ENCODE measurements at places on chromosomes 7 and 10.

GRCh38 chr7:131385039-131385605, 57.4 kb downstream of the MKLN1 start:
- no peak for DNase-seq

- no peak for DNase-seq
These were observed 18.9 kb downstream of the LOXL4 start for GRCh38 chr10:98249134-98249533.

GRCh38 chr7:139068544-139069399, 32.9 kb upstream of the ZC3HAV1L start:
- DNase-seq, result no peak

DNA sequence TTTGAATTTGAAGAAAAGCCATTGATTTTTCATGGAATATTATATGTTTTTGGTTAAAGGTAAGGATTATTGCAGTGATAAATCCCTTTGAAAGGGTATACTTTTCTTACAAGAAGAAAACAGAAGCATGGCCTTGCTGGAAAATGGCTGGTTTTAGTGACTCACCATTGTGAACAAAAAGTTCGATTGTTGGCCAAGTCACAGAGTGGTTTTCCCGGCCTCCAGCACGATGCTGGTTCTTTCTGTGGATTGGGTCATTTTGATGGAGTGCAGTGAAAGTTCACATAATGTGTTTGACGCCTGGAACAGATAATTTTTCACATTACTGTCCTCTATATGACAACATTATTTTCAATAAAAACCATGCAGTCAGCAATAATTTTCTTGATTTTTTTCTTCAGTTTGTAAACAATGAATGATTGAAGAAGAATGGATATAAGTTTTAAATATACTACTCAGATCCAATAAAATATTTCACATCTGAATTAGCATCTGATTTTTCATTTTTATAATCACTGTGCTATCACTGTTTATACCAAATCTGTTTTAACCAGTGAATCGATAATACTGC, 60.9 kb downstream of the RBM20 start:
- DNase-seq, result no peak

DNA sequence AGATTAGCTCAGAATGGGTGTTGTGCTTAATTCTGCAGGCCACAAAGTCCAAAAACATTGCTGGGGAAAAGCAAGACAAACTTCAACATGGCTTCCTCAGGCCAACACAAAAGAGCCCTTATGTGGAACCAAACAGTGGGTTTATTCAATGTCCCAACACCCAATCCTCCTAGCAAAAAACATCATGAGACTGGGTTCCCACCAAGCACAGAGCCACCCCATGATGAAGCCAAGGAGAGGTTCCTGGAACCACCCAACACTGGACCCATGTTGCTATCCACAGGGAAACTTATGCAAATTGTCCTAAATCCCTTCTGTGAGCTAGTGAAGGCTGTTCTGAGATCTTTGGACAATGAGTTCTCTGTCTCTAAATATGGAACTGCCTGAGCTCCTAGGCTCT, 24.0 kb downstream of the SLC25A13 start:
- DNase-seq, result no peak

DNA sequence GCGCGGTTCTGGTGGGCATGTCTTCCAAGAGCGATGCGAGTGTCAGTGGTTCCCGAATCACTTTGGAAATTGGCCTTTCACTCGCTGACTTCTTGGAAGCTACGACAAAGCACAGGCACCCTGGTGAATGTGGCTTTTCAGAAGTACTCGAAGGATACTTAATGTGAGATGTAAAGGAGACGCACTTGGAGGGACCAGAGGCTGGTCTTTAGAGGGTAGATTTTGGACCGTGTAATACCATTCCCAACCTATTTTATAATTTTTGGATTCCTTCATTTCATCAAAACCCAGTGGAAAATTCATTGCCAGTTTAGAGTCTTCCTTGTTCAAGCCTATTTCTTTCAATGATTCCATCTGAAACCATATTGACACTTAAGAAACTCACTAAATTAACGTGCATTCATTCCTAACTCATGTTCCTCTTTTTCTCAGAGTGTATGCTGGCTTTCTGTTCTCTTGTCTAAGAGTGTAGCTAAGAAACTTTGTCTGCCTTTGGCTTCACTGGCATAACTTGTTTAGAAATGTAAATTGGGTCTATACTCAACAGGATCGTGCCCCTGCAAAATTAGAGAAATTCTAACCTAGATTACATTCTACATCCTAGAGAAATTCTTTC, 645 bp upstream of the COPG2 start:
- no peak for DNase-seq

DNA sequence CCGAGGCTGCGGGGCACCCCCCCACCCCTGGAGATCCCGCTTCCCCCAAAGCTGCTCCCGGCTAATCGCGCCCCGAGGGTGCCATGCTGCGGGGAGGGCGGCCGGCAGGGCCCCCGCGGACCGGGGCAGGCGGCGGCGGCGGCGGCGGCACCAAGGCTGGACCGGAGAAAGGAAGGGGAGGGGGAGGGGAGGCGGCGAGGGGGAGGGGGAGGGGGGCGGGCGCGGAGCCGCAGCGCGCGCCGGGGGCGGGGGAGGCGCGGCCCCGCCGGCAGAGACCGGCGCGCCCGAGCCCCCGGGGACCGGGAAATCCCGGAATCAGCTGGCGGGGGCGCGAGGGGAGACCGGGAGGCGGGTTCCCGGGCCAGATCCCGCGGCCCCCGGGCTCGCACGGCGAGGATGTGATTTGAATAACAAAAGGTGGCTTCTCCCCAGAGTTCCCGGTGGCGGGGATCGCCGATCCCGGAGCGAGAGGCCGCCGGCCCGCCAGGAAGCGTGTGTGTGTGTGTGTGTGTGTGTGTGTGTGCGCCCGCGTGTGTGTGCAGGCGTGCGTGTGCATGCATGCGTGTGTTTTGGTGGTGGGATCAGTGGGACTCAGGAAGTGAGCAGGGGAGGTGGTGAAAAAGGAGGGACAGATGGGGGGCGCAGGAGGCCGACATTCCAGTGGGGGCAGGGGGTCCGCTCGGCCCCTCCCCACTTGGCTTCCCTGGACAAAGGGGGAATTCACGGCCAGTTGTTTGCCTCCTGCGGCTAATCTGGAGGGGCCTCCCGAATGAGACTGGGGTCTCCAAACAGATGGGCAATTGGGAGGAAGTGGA, 99.5 kb downstream of the HIP1 start:
- peak; percentile 51 for DNase-seq

DNA sequence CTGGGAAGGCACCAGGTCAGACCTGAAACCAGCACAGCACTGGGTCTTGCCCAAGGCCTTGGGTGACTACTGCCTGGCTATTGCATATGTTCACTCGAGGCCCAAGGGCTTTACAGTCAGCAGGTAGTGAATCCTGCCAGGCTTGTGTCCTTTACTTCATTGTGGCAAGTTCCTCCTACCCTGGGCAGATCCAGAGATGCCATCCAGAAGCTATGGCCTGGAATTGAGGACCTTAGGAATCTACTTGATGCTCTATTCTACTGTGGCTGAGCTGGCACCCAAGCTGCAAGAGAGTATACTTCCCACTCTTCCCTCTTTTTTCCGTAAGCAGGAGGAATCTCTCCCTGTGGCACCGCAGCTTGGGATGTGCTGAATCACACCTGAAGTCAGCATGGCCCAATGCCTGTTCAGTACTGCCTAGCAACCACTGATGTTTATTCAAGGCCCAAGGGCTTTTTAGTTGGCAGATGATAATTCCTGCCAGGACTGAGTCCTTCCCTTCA, 246.7 kb upstream of the CTBP2 start:
- no peak for DNase-seq

DNA sequence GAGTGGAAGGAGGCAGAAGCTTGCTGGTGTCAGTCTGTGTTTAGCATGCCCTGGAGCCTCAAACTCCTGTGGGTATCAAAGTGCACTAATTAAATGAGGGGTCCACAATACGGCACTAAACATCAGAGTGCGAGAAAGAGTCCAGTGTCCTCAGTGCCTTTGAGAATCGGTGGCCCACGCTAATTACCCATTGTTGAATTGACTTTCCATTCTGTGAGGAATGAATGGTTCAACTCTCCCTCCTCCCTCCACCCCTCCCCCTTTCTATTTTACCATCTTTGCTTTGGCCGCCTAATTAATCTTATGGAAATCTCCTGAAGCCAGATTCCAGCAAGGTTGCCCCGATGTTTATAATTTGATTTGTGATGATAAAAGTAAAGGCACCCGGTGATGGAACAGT, 217.8 kb downstream of the TFEC start:
- no peak for DNase-seq

- no peak for DNase-seq
These were observed 51.9 kb downstream of the MTPN start for GRCh38 chr7:135925210-135925609.

- no peak for DNase-seq
These were observed 140.6 kb downstream of the PTPN20 start for GRCh38 chr10:47051741-47052238.

- DNase-seq, result no peak
These were observed 136.3 kb downstream of the CCDC71L start for GRCh38 chr7:106524690-106525059.

DNA sequence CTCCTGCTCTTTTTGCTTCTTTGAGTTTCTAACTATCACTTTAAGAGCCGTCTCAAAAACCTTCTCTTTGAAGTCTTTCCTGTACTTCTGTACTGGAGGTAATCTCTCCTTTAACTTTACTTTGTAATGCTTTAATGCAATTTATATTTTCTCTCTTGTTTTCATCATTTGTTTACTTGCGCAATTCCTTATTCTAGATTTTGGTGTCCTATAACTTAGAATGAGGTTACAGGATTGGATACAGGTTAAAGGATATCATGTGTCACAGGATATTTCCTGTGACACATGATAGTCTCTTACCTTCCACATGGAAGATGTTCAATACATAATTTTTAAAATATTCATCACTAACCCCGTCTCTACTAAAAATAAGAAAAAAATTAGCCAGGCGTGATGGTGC, 42.4 kb upstream of the CPN1 start:
- DNase-seq, result no peak

GRCh38 chr10:32982911-32983909, 25.2 kb upstream of the ITGB1 start:
- DNase-seq, result peak; percentile 55

DNA sequence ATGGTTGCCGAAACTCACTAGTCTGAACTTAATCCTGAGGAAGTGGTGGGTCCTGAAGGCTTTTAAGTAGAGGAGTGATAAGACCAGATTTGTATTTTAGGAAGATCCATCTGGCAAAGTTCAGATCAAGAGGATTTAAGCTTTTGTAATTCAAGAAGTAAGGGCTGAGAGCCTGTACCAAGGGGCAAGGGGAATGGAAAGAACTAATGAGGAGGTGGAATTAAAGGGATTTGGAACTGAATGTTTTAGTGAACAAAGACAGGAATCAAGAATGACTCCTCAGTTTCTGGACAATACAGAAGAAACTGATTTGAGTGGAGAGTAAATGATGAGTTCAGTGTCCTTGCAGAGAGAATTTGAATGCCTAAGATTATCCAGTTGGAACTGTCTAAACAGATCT, 249.0 kb downstream of the C7orf25 start:
- DNase-seq, result no peak

GRCh38 chr10:122286867-122287266, 15.8 kb downstream of the BTBD16 start:
- no peak for DNase-seq

DNA sequence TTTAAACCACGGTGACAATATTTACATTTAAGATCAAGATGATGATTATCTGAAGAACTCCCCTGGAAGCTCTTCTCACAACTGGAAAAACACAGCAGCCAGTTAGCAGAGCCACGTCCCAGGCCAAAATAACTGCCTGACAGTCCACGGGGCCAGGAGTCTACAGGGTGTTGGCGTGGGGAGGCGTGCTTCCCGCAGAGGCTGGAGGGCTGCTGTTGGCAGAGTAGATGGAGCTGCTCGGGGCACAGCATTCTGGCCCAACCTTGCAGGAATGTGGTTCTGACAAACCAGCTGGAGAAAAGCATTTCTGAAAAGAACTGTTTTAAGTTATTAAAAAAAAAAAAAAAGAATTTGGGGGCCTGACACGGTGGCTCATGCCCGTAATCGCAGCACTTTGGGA, 177.9 kb downstream of the EBF3 start:
- no peak for DNase-seq

GRCh38 chr7:158296798-158297104, 290.9 kb downstream of the PTPRN2 start:
- DNase-seq, result no peak

GRCh38 chr10:93080350-93081046, 6.8 kb downstream of the CYP26A1 start:
- DNase-seq, result peak; percentile 54

- DNase-seq, result no peak
These were observed 633.8 kb upstream of the IGFBP3 start for GRCh38 chr7:46554688-46555422.

DNA sequence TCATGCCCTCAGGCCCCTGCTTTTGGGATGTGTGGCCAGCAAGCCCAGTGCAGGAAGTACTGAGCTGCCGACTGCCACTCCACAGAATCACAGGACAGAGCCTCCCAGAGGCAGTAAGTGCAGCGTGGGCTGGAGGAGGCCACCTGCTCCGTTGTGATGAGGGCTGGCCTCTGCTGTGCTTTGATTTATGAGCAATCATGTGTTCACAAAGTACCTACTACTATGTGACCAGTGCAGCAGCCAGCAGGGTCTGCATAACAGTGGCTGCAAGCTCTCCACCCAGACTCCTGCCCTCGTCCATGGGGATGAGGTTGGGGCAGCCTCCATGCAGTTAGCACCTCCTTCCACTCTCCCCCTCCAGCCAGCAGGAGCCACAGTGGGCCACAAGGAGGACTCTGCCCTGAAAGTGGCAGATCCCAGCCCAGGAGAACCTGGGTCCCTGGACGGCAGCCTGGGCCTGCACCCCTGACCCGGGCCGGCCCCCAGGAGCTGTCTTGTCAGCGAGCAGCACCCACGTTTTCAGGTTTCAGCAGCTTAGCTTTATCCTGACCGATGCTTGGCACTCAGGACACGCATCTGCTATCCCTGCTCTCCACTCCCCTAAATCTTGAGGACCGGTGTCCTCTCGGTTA, 37.7 kb upstream of the INSIG1 start:
- DNase-seq, result no peak

DNA sequence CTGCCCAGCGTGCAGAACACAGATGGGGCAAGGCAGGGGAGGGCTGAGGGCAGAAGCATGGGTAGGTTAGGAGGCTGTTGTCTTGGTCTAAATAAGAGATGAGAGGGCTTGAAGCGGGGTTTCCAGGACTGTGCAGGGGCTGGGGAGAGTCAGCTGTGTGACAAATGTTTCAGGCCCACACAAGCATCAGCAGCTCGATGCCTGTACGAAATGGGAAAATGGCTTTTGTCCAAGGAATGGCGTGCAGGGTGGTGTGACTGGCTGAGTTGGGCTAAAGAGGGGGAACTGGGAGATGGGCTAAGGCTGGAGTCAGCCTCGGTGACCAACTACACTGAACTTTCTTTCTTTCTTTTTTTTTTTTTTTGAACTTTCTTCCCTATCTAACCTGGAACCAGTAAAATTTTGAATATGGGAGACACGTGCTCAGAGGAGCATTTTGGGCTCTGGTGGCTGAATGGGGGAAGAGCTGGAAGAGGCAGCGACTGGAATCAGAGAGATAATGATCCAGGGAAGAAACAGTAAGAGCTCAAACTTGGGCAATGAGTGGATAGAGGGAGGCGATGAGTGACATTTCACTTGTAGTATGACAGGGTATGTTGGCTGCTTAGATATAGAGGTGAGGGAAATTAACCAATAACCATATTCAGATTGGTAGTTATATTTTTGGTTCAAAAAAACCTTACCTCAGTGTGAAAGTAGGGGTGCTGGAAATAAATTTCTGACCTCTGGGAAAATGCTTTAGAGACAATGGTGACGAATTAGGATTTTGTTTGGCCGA, 10.2 kb upstream of the EPHA1 start:
- no peak for DNase-seq
